ENCODE measurements at places on chromosomes 1 and 21.

GRCh38 chr1:99917214-99917613 is 52.6 kb upstream of the SLC35A3 start:
- DNase-seq = no peak

DNA sequence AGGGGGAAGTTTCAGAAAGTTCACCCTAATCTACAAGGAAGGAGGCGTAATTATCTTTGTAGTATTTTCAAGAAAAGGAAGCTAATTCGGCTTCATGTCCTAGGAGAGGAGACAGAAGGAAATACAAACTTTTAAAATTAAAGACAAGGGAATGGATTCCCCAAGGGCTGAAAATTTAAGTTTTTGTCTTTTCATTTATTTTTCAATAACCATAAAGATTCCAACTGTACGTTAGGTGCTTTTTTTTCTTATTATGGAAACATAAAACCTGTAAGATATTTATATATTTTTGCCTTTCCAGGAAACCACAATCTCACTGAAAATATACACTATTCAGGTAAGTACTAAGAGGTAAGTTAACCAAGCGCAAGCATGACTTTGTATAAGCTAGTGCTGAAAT is at the start of gene OR2M3:
Gene OR2M3 (plus strand): TSS at position 301 of the 400 bp plus-strand sequence. CDS start 5,803 bp downstream, outside the sequence.
- DNase-seq = no peak

- peak; percentile 53 for DNase-seq
These were observed 126.4 kb downstream of the DMRTB1 start for GRCh38 chr1:53585565-53585964.

DNA sequence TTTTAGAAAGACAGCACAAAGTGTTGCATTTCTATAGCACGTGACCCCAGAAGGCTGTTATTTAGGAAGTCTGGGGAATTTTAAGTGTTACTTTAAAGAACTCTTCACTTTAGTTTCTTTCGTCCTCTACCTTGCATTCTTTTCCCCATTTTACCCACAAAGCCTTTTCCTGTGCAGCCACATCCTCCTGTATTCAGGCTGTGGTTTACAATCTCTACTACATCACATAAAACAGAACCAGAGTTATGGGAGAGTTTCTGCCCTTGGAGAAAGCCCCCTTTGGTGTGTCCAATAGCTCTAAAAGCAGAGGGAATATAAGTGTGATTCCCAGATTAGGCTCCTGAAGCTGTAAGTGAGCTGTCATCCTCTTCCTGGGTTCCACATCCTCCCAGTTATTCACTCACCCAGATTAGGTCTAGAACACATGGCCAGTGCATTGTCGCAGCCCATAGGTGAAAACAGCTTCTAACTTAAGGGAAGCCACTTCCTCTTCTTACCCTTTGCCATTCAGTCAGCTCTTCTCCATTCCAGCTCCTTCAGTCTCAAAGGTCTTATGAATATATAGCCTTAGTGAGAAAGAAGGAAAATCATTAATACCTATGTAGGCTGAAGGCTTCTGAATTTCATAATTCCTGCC is 171.1 kb downstream of the PIGK start:
- no peak for DNase-seq

GRCh38 chr21:32103361-32103760 is 175.5 kb downstream of the MIS18A start:
- DNase-seq = no peak

GRCh38 chr1:30684881-30685795 is 38.2 kb downstream of the MATN1 start:
- peak; percentile 66 for DNase-seq

DNA sequence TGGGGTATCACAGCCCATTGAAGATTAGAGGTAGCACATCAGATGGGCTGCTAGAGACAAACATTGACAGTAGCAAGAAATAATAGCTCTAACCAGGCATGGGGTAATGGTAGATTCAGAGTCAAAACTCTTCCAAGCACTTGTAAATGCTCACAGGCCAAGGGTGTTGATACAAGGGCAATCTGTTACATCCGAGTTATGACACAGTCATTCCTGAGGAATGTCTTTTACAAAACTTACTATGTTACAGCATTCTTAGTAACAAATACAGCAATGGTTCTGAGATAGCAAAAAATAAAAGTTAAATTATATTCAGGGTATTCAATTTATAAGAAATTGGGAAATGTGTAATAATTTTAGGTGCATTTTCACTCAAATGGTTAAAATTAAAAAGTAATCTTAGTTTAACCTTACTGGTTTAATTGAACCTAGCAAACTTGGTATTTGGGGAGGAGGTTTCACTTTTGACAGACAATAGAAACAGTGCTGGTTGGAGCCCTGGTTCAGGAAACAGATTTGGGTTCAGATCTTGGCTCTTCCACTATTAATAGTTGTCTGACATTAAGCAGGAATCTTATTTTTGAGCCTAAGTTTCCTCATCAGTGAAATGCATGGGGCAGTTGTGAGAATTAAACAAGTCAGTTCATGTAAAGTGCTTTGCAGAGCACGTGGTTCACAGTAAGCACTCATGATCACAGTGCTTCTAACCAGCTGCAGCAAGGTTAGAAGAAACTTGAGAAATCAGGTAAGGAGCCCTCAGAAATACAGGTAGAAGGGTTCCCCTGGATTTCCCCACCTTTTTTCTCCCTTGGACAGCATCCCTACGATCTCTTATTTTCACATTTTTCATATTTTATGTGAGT is 4.4 kb downstream of the ST3GAL3 start:
- no peak for DNase-seq

DNA sequence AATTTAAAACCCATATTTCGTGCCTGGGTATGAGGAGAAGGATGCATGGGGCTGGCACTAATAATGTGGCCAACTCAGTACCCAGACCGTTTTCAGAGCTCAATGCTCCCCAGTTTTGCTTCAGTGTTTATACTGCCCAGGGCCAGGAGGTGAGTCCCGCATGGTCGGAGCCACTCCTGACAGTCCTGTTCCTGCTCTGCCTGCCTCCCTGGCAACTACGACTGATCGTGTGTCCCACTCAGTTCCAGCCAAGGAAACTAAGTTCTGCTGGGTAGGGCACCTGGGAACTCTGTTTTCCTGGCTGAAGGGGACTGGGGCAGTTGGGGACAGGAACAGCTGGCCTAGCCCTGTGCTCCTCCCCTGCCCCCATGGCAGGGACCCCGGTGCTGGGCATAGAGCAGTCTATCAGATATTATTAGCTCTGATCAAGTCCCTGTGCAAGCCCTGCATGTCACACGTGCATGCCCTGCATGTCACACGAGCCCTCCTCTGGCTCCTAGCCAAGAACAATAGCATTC is 19.2 kb downstream of the S100A7 start:
- no peak for DNase-seq

- no peak for DNase-seq
These were observed 26.5 kb downstream of the SYF2 start for GRCh38 chr1:25205786-25206185.

DNA sequence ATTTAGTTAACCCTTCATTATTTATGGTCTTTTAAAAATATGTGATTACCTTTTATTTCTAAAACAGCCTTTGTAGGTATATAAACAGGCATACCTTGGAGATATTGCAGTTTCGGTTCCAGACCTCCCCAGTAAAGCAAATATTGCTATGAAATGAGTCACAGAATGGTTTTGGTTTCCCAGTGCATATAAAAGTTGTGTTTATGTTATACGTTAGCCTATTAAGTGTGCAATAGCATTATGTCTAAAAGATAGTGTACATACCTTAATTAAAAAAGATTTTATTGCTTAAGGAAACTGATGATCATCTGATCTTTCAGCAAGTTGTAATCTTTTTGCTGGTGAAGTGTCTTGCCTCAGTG is 44.1 kb downstream of the XCL2 start:
- DNase-seq = no peak

GRCh38 chr1:27000817-27001460 is 7.4 kb downstream of the TRNP1 start:
- DNase-seq = no peak

DNA sequence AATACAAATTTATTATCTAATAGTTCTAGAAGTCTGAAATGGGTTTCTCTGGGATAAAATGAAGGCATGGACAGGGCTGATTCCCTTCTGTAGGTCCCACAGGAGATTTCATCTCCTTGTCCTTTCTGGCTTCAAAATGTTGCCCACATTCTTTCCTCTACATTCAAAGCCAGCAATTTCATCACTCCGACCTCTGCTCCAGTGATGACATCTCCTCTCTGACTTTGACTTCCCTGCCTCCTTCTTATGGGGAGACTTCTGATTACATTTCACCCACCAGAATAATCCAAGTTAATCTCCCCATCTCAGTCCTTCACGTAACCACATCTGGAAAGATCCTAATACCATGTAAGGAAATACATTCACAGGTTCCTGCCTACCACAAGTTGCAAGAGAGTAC is 358.0 kb upstream of the C1orf87 start:
- DNase-seq = no peak

DNA sequence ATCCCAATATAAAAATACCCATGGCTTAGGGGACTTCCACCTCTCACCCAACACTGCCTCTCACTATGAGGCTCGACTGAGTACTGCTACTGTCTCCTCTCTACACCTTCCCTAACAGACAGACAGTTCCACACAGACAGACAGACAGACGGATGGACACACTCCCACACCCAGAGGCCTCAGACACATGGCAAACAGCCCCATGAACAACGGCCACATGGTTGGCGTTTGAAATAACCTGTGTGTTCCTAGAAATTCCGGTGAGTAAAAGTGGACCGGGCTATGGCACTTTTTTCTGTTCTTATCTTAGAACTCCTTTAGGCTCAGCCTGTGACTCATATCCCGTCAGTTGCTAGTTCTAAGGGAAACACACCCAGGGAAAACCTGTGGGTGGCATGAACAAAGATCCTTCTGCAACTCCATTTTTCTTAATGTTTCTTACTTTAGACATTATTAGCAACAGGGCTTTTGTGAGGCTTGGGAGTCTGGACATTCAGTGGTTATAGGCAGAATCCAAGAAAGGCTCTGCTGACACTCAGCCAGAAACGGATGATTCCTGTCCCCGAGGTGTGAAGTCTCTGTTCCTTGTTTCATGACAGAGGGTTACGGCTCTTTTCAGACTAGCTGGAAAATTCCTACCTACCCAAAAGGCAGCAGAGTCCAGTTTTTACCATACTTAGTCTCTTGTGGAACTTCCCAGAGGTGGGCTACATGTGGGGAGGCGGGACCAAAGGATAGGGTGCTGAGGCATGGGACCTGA is 90.5 kb upstream of the TLR5 start:
- DNase-seq = peak; percentile 56

- no peak for DNase-seq
These were observed 283.4 kb downstream of the PRDM2 start for GRCh38 chr1:13983393-13983792.

DNA sequence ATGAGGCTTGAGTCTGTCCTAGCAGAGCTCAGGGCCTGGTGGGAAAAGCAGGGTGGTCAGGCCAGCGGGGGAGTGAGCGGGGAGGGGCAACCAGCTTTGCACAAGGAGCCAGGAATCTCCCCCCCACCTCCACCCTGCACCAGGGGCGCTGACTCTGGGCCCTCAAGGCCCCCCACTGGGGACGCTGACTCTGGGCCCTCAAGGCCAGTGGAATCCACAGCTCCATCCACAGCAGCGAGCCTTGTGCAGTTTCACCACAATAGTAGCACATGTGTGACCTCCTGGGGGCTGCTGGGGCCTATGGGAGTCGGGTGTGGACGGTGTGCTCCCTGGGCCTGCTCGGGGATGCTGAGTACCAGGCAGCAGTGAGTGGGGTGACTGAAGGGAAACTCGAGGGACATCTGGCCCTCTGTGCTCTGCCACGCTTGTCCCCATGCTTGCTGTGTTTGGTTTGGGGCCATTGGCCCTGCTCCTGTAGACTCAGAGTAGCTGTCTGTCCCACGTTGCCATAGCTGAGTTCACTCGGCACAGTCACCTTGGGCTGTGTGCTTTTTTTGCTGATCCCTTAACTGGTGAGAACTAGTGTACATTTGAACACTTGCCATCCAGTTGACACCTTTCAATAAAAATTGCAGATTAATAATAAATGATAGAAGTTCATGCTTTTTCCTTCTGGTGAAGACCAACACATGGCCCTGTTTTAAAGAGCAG is 89.2 kb downstream of the ADARB1 start:
- DNase-seq = peak; percentile 24

DNA sequence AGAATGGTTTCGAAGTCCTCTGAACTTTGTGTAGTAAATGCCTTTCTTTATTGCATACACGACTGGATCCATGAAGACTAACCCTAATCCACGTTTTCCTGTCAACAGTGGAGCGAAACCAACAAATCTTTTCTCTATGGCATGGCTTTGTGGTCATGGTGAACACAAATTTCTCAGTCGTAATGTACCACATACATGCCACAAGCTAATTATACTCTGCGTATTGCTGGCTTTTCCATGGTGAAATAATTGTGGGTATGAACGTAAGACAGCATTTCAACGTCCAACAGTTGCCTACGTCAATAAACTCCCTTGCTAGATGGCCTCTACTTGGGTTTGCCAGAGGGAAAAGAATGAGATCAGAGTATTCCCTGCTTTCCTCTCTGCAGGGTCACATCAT is 27.5 kb downstream of the INTS7 start:
- DNase-seq = no peak

DNA sequence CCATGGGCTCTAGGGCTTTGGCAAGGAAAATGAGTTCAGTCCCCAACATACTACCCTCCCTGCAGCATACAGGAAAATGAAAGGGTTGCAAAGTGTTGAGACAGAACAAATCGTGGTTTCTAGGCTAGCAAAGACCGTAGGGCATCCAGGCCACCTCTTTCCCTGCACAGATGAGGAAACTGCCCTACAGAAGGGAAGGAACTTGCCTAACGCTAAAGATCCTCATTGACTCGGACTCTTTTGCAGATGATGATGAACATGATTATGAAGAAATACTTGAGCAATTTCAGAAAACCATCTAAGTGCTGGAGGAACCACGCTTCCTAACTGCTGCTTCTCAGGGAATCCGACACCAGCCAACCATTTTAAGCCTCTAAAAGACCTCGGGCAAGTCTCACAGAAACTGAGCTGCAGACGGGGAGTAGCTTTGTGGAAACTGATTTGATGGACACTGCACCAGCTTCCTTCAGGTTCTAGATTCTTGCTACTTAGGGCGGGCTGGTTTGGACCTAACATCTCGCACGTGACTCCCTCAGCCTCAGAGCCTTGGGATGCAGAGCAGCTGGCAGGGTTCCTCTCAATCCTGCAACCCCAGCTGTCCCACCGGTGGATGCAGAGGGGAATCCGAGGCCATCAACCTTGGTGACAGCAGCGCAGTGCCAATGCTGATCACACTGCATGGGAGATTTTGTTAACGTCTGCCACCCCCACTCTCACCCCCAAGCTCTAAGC is 13.4 kb downstream of the THEMIS2 start:
- no peak for DNase-seq

DNA sequence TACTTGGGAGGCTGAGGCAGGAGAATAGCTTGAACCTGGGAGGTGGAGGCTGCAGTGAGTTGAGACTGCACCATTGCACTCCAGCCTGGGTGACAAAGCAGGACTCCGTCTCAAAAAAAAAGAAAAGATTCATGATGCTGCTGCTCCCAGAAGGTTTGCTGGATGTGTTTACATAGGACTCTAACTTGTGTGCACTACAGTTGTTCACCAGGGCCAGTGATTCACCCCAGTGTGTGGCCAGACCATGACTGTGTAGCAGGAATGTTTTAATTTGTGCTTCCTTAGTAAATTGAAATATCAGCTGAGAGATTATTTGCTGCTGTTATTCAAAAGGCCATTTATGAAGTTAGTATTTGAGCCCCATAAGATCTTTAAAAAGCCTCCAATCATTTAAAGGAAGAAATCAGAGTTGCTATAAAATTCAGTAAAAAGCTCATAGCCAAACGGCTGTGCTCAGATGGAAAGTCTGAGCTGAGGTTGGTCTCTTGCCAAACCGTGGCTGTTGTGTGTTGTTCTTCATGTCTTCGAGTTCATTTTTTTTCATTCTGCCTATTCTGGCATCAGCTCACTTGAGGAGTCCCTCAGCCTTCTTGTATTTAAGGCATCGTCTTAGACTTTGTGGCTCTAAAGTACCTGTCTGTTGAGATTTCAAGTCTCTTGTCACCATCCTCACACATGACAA is 18.1 kb upstream of the PGD start:
- DNase-seq = no peak
